Renal cortex interstitium (tissue), 15 donors: ENCODE measurements at places on chromosomes 7 and 10. TPM values are rescaled to one million over a fixed set of nuclear protein-coding genes. Genes with fewer than 3 reads are reported as not detected.

DNA sequence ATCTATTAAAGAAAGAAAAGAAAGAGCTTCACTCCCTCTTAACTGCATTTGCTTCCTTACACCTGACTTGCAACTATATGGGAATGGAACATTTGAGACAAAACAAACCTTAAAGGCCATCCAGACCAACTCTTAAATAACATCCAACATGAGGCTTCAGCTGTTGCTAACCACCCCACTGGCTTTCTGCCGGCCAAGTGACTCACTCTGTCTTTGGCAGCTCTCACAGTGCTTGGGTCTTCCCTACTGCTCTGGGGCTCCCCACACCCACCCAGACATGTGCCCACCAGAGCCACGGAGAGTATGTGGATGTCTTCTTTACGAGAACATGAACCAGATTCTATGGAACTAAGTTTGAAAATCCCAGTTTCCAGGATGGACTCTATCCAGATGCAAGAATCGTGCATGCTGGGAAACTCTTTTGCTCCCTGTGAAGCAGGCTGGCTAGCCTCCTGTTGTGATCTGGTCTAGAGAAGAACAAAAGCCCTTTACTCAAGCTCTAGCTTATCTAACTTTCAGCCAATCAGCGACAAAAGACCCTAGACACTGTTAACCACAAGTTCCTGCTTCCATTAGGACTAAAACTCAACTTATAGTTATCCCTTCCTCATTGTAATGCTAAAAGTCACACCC, 245.7 kb downstream of the TCERG1L start:
- no peak for DNase-seq

The EBF3 gene
- 2.4 TPM for polyA plus RNA-seq

The ASZ1 gene
- not detected for polyA plus RNA-seq

The PAPOLB gene
- 0.09 TPM for polyA plus RNA-seq

- no peak for DNase-seq
Observed at GRCh38 chr10:43287056-43288007, 20.5 kb upstream of the RASGEF1A start.

DNA sequence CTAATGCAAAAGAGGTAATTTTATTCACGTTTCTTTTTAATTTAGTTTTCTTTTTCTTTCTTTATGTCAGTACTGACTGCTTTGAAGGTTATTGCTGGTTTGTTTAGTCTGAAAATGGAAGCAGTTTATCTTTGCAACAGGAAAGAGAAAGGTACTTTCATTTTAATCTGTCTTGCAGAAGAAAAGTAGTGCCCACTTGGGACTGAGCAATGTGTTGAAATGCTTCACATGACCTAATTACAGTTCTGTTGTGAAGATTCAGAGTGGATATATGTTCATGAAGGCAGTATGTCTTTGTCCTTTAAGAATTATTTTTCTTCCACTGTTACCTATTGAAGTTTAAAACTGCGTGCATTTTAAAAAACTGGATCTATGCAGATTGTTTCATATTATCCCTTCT, 80.1 kb downstream of the ANKIB1 start:
- no peak for DNase-seq

DNA sequence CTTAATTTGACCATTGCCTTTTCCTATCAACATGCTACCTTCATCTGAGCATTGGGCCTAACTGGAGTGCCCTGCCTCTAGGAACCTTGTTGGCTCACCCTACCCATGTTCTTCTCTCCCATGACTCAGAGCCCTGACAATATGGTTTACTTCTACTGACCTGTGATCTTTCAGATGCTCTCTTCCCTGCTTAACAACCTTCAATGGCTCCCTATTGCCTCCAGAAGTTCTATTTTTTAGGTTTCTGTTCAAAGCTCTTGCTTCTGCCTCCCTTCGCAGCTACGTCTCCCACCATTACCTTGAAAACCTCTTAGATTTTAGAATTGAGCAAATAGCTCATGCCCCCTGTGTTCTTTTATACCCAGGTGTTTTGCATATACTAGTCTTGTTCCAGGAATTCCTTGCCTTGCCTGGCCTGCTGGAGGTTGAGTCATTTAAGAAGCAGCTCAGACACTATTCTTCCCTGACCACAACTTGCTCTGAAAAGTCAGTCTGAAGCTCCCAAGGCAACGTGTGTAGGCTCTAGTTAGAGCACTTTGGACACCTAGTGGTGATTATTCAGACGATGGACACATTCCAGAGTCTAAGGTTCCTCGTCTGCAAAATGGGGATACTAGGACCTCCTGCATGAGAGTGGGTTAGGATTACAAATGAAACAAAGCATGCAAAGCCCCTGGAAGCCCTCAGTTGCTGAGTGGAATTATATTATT, 64.4 kb upstream of the EMX2 start:
- DNase-seq = no peak

The GJD4 gene
- 0.26 TPM for polyA plus RNA-seq

DNA sequence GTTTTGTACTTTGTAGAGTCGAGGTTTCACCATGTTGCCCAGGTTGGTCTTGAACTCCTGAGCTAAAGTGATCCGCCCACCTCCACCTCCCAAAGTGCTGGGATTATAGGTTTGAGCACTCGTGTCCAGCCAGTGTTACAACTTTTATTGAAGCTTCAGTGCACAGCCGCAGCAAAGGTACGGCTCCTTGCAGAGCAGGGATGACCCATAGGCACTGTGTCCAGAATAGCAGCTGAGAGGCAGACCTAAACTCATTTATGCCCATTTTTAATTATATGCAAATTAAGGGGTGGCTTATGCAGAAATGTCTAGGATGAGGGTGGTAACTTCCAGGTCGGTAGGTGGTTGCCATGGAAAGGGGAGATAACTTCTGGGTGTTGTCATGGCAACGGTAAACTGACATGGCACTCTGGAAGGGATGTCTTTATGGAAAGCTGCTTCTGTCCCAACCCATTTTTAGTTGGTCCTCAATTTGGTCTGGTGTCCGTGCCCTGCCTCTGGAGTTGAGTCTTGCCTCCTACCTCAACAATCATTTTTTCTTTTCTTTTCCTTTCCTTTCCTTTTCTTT, 22.7 kb downstream of the NYAP1 start:
- DNase-seq = no peak

GRCh38 chr7:45479781-45480180, 94.4 kb upstream of the ADCY1 start:
- DNase-seq = no peak

The ADRB1 gene
- not detected for polyA plus RNA-seq

The NODAL gene
- polyA plus RNA-seq = 0.33 TPM

GRCh38 chr10:24425151-24425550, 216.2 kb downstream of the KIAA1217 start:
- no peak for DNase-seq

DNA sequence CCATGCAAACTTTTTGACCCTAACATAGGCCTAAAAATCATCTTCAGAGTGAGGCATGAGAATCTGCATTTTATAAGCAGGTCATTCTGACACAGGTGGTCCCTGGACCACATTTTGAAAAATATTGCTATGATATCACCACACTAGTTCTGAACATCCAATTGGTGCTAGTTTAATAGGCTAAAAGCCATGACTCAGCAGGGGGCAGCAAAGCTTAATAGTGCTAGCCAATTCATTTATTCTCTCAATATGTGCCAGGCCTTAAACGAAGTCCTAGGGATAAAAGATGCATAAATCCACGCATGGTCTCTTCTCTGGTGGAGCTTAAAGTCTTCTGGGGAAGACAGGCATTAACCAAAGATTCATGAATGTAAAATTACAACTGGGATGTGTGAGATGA, 10.2 kb upstream of the SLC25A28 start:
- DNase-seq = no peak

The PON1 gene
- 3.6 TPM for polyA plus RNA-seq

DNA sequence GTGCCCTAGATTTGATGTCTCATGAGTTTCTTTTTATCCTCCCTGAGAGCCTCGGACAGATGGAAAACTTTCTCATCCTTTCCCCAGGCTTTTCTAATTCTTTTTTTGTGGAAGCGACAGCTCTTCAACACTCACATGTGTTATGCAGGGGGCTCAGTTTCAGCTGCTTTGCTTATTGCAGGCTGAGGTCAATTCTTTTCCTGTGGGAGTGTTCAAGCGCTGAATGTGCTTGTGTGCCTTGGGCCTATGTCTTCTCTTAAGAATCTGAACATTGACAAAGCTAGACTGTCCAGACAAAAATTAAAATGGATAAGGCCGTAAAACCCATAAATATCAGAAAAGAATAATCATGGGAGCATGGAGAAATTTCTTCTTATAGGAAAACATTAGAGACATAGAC, 125.2 kb upstream of the STEAP4 start:
- peak; percentile 5 for DNase-seq

The SPACDR gene
- polyA plus RNA-seq = 1.4 TPM

DNA sequence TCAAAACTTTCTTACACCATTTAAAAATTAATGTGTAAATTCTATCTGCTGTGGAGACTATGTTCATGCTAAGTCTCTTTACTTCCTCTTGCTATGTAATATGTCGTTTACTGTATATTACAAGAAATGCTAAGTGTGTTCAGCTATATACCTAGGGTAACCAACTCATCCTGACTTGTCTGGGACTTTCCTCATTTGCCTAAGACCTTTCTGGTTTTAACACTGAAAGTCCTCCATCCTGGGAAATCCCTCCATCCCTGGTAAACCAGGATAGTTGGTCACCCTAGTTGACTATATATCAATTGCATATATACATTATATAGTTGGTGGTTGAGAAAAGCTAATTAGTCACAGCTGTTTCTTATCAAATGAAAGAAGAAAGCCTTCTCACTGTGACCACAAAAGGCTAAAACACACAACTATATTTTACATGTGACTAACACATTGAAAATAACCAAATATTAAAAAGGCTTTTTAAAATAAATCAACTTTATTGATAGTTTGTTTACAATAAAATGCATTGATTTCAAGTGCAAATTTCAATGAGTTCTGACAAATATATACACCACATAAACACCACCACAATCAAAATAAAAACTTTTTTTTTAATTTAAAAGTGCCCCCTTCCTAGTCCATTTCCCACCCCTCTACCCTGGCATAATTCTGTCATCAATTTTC, 167.7 kb upstream of the INHBA start:
- no peak for DNase-seq

DNA sequence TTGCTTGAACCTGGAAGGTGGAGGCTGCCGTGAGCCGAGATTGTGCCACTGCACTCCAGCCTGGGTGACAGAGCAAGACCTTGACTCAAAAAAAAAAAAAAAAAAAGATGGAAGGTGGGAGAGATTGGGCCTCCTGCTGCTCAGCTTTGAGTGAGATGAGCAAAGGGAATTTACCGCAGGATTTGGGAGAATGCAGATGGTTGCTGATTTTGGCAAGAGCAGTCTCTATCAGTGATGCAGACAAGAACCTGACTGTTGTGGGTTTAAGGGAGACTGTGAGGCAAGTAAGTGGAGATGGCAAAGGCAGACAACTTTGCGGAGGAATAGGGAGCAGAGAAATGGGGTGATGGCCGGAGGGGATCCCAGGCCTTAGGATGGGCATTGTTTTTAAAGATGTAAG, 1140.8 kb upstream of the AUTS2 start:
- no peak for DNase-seq

DNA sequence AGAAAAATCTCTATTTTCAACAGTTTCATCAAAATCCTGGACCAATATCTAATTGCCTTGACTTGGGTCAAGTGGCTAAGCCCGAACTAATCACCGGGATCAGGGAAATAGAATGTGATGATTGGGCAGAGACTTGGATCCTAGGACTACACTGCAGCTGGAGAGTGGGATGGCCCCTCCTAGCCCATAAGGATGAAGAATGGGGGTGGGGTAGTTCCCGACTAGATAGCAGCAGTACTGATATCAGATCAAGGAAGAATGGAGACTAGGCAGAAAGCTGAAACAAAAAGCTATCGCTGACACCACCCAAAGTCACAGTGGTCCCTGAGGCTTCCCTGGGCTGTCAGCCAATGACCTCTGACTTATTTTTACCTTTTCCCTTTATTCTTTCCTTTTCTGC, 160.4 kb upstream of the PHYHIPL start:
- DNase-seq = no peak

DNA sequence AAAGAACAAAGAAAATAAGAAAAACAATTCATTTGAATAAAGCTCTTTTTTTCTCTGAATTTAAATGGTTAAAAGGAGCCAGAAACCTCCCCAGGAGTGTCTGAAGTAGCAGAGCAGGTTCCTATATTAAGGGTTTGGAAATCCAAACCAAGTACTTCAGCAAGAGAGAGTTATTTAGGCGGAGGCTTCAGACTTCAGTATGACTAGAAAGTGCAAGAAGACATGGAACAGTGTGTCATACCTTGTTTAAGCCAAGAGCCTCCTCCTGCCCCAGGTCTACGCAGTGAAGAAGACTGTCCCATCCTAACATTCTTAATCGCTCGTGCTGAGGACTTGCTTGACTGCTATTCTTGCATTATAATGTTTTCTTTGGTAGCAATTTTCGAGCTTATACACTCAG, 51.3 kb downstream of the ODAD2 start:
- DNase-seq = no peak

- peak; percentile 58 for DNase-seq
Observed at GRCh38 chr7:79055722-79056415, 397.6 kb downstream of the MAGI2 start.

GRCh38 chr7:6026820-6027311, 4.3 kb upstream of the ANKRD61 start:
- no peak for DNase-seq
